Heart left ventricle (tissue), 16 donors: ENCODE measurements at places on chromosomes 2 and 18. TPM values are rescaled to one million over a fixed set of nuclear protein-coding genes. Genes with fewer than 3 reads are reported as not detected.
A peak's percentile ranks its signal among the peaks of the same experiment; 100 is the strongest.

C1QL2 gene
- polyA plus RNA-seq, result not detected

RAB31 gene
- 9.4 TPM for polyA plus RNA-seq

CYP27A1 gene
- polyA plus RNA-seq, result 5.4 TPM

THSD7B gene
- 0.04 TPM for polyA plus RNA-seq

RNU2-63P gene
- not detected for polyA plus RNA-seq

SIX2 gene
- polyA plus RNA-seq, result 2.0 TPM

ABCB11 gene
- 0.10 TPM for polyA plus RNA-seq

GAREM1 gene
- polyA plus RNA-seq, result 1.8 TPM

GALR1 gene
- polyA plus RNA-seq, result under 0.01 TPM

DNA sequence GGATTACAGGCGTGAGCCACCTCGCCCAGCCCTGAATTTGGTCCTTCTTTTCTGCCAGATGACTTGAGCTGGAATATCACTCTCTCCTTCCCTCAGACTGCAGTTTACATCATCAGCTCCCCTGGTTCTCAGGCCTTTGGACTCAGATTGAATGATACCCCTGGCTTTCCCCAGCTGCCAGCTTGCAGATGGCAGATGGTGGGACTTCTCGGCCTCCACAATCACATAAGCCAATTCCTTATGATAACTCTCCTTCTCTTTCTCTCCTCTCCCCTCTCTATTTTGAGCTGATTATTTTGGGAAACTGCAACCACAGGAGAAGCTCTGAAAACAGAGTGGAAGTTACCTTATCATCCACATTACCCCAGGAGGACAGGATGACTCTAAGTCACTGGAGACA, 33.4 kb upstream of the ATP8B1 start:
- H3K27me3 ChIP-seq, result no peaks in the 10 kb centered on the region
- H3K27ac ChIP-seq, result no peak overlapping the region
- DNase-seq, result no peak
- H3K4me1 ChIP-seq, result no peaks in the 10 kb centered on the region
- H3K4me3 ChIP-seq, result no peak overlapping the region
- H3K36me3 ChIP-seq, result no peaks in the 10 kb centered on the region

- no peak overlapping the region for H3K4me3 ChIP-seq
- H3K36me3 ChIP-seq, result no peaks in the 10 kb centered on the region
- no peak for DNase-seq
- H3K27me3 ChIP-seq, result no peaks in the 10 kb centered on the region
Observed at GRCh38 chr2:221818616-221819320, 246.7 kb upstream of the EPHA4 start.

DNA sequence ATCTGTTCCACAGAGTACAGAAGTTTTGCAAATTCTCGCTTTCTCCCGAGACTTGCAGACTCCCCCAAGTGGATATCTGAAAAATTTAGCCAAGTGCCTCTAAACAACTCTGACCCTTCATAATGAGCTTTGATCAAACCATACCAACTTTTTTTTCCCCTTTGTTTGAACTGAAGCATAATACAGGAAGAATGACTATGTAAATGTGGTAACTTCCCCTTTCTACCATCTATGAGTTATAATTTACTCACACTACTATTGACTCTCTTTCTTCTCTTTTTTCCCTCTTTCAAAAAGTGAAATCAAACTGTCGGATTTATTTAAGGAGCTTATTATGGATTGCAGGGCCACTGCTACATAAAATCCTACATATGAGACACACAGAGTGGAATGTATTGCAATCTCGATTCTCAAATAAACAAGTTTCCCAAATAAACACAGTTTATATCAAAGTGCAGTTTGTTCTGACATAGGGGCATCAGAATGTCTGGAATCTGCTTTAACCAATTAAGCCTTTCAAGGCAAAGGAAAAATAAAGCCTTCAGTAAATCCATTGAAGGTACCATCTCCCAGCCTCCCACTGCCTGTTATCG, 1.4 kb upstream of the ZNF804A start:
- peak overlapping the region; percentile 70 for H3K4me3 ChIP-seq
- peaks cover 17% of the 10 kb centered on the region for H3K27me3 ChIP-seq
- H3K27ac ChIP-seq, result no peak overlapping the region
- DNase-seq, result no peak

GRCh38 chr2:128654408-128654807, 335.7 kb upstream of the HS6ST1 start:
- peak; percentile 29 for DNase-seq
- H3K4me3 ChIP-seq, result no peak overlapping the region
- H3K4me1 ChIP-seq, result no peaks in the 10 kb centered on the region
- H3K27me3 ChIP-seq, result no peaks in the 10 kb centered on the region
- H3K27ac ChIP-seq, result no peak overlapping the region
- no peaks in the 10 kb centered on the region for H3K36me3 ChIP-seq

GRCh38 chr18:79540904-79541282, 138.7 kb upstream of the CTDP1 start:
- H3K27ac ChIP-seq, result no peak overlapping the region
- no peak overlapping the region for H3K4me3 ChIP-seq
- no peaks in the 10 kb centered on the region for H3K27me3 ChIP-seq
- H3K36me3 ChIP-seq, result no peaks in the 10 kb centered on the region
- no peaks in the 10 kb centered on the region for H3K4me1 ChIP-seq

- no peaks in the 10 kb centered on the region for H3K36me3 ChIP-seq
- no peak for DNase-seq
- H3K4me1 ChIP-seq, result no peaks in the 10 kb centered on the region
Observed at GRCh38 chr18:48913775-48914174, 37.0 kb downstream of the SMAD7 start.

GRCh38 chr2:218405086-218405745, 5.5 kb downstream of the CTDSP1 start:
- no peaks in the 10 kb centered on the region for H3K27me3 ChIP-seq
- peaks cover 44% of the 10 kb centered on the region for H3K36me3 ChIP-seq
- H3K27ac ChIP-seq, result peak overlapping the region; percentile 89
- peak overlapping the region; percentile 61 for H3K4me3 ChIP-seq
- H3K4me1 ChIP-seq, result peaks cover 38% of the 10 kb centered on the region

DNA sequence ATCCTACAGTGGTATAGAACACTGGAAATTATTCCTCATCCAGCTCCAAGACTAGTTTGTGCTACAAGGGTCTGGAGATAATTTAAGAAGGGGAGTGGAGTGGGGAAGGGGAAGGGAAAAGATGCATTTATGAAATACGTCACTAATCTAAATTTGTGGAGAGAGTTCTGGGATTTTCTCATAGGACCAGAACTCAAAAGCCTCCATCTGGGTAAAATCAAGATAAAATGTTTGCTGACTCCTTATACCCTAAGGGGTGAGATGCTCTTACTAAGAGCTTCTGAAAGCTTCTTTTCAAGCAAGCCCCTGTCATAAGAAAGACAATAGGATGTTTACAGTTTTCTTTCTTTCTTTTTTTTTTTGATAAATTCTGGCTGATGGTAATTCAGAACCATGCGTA, 88.5 kb upstream of the RBMS1 start:
- no peak overlapping the region for H3K4me3 ChIP-seq
- H3K4me1 ChIP-seq, result peaks cover 6% of the 10 kb centered on the region
- DNase-seq, result no peak
- no peaks in the 10 kb centered on the region for H3K36me3 ChIP-seq

GRCh38 chr2:86308356-86308755, 29.1 kb downstream of the REEP1 start:
- peak overlapping the region; percentile 34 for H3K27ac ChIP-seq
- no peak overlapping the region for H3K4me3 ChIP-seq
- no peak for DNase-seq
- peaks cover 8% of the 10 kb centered on the region for H3K4me1 ChIP-seq

- no peak overlapping the region for H3K4me3 ChIP-seq
- H3K27me3 ChIP-seq, result peaks cover 3% of the 10 kb centered on the region
- DNase-seq, result no peak
- H3K4me1 ChIP-seq, result peaks cover 11% of the 10 kb centered on the region
Observed at GRCh38 chr2:215441560-215442400, 5.9 kb upstream of the FN1 start.

- H3K36me3 ChIP-seq, result peaks cover 8% of the 10 kb centered on the region
- no peak for DNase-seq
- H3K4me1 ChIP-seq, result peaks cover 20% of the 10 kb centered on the region
- H3K27me3 ChIP-seq, result no peaks in the 10 kb centered on the region
- H3K27ac ChIP-seq, result no peak overlapping the region
Observed at GRCh38 chr2:69168950-69169654, 156.1 kb downstream of the ANTXR1 start.

DNA sequence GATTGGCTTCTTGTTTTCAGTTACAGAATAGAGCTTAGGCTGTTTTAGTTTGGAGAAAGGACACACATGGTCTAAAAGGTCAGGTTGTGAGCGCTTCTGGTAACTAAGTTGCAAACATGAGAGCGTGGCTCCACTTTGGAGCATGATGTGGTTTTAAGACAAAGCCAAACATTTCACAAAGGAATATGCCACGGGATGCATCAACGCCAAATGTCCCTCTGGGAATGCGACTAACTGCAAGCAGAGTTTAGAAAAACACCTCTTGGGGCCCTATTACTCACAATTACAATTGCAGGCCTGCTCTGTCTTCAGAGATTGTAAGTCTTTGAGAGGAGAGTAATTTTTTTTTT, 25.4 kb downstream of the MYO7B start:
- no peaks in the 10 kb centered on the region for H3K4me1 ChIP-seq
- no peak overlapping the region for H3K4me3 ChIP-seq
- no peak for DNase-seq
- no peaks in the 10 kb centered on the region for H3K27me3 ChIP-seq
- H3K27ac ChIP-seq, result no peak overlapping the region
